ENCODE measurements at places on chromosomes 7 and 10. TPM values are rescaled to one million over a fixed set of nuclear protein-coding genes. Genes with fewer than 3 reads are reported as not detected.

The GPR158 gene
- 0.33 TPM for total RNA-seq

The SLC13A1 gene
- not detected for total RNA-seq

The RELN gene
- 200 TPM for total RNA-seq

The PAPOLB gene
- 0.07 TPM for total RNA-seq

The PAOX gene
- 4.0 TPM for total RNA-seq

The LHFPL3 gene
- total RNA-seq, result not detected

The GCK gene
- 1.4 TPM for total RNA-seq

The AMPH gene
- 0.13 TPM for total RNA-seq

The SHTN1 gene
- 0.85 TPM for total RNA-seq

The GPR22 gene
- not detected for total RNA-seq

The SPDYE2B gene
- total RNA-seq, result not detected

The TMEM243 gene
- total RNA-seq, result 26.4 TPM

The TRA2A gene
- total RNA-seq, result 24.2 TPM

The VWDE gene
- total RNA-seq, result not detected

The KCTD7 gene
- 10.4 TPM for total RNA-seq

The SPDYE8 gene
- not detected for total RNA-seq

The RET gene
- 0.23 TPM for total RNA-seq

The ZNF488 gene
- not detected for total RNA-seq

The ZNF273 gene
- total RNA-seq, result 2.2 TPM

The KLF14 gene
- not detected for total RNA-seq

The GRM3 gene
- total RNA-seq, result not detected

The C10orf71 gene
- total RNA-seq, result not detected

The NEUROD6 gene
- total RNA-seq, result not detected

The METTL2B gene
- 29.3 TPM for total RNA-seq

The EVX1 gene
- total RNA-seq, result not detected

The LEP gene
- total RNA-seq, result 0.17 TPM

The CLDN4 gene
- total RNA-seq, result 0.26 TPM

The VWA2 gene
- not detected for total RNA-seq

The SLC26A3 gene
- total RNA-seq, result not detected

The ZNF467 gene
- total RNA-seq, result 1.6 TPM

The RBP3 gene
- total RNA-seq, result not detected

The ADAP1 gene
- total RNA-seq, result 4.4 TPM

The ADCY1 gene
- total RNA-seq, result 0.26 TPM

The PRKCQ gene
- total RNA-seq, result not detected

The TYW1B gene
- 1.5 TPM for total RNA-seq

The PDGFA gene
- 91.5 TPM for total RNA-seq

The CLEC2L gene
- not detected for total RNA-seq

The CFTR gene
- not detected for total RNA-seq

The CUEDC2 gene
- 43.6 TPM for total RNA-seq
